ENCODE measurements at places on chromosomes 16 and 17.
A peak's percentile ranks its signal among the peaks of the same experiment; 100 is the strongest.

DNA sequence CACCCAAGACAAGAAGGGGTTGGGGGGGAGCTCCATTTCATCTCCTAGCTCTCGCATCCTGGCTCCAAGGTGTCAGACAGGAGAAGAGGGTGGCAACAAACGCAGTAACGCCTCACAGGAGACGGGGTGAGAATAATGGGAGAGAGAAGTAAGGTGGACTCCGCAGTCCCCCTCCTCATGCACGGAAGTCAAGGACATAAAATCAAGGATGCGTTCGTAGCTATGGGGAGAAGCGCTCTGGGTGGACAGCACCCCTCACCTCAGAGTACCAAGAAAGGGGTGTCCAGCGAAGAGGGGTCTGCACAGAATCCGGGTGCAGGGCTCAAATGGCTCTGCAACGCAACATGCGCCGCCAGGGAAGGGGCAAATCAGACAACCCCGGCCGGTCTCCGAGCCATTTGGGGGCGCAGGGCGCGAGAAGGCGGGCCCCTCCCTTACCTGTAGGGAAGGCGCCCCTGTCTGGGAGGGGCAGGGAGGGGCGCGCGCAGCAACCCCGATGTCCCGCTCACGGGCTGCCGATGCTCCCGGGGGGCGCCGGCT lies 555 bp downstream of the HDAC5 start:
- no peak for DNase-seq

DNA sequence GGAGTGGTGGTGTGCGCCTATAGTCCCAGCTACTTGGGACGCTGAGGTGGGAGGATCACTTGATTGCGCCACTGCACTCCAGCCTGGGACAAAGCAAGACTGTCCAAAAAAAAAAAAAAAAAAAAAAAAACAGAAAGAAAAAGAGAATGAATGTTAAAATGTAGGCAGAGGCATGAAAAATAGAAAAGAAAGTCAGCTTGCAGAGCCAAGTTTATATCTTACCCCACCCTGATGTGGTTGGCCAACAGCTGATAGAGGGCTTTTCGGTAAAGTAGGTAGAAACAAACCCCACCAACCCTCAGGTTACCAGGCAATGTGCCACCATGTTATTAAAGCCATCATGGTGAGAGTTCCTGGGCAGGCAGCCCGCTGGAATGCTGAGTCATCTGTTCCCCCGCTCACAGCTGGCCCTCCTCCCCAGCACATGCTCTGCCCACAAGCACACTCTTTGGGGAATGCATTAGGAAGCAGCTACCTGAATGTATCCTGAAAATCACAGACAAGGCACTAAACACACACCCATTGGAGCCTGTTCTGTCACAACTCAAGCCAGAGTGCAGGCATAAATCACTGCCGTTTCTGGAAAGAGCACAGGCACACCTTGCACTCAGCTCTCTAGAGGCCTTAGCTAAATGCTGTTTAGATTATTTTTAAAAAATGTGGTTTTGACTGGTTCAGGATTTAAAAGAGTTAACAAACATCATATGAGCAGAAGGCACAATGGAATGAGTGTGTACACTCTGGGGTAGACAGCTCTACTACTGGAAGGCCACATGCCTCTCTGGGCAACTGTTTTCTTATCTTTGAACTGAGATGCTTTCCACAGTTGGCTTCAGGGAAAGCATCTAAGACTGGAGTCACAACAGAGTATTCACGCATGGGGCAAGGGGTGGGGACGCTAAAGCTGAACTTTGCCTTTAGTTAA lies 128.5 kb downstream of the PARN start:
- peak; percentile 92 for DNase-seq

DNA sequence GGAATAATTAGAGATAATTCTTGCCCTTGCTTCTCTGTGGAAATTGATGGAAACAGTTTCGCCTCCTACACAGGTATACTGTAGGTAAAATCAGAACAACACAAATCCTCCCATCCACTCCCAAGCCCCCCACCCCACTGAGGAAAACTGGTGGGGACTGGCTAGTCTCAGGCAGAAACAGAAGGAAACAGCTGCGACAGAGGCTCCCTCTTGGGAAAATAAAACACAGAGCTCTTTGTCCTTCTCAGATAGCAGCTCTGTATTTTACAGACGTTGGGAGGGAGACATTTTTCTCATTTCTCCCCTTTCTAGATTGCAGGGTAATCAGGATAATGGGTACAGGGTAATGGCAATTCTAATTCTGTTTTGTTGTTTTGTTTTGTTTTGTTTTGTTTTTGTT lies 1.1 kb downstream of the SLFN13 start:
- no peak for DNase-seq

DNA sequence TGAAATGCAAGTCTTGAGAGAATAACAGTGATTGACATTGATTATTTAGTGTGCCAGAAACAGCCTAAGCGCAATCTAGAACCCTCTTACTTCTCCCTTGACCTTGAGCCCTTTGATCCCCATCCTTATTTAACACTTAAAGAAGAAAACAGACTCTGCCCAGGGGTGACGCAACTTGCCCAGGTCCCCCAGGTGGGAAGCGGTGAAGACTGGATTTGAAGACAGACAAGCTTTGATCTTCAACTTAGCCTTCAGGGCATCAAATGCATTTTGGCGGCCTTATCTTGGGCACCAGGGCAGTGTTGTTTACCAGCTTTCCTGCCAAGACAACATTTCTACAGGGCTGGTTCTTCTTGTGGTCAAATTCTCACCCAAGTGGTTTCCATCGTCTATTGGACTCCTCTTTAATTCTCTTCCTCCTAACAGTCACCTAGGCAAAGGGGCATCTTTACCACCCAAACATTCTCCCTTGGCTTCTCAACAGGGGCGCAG lies 8.9 kb upstream of the CIITA start:
- no peak for DNase-seq

DNA sequence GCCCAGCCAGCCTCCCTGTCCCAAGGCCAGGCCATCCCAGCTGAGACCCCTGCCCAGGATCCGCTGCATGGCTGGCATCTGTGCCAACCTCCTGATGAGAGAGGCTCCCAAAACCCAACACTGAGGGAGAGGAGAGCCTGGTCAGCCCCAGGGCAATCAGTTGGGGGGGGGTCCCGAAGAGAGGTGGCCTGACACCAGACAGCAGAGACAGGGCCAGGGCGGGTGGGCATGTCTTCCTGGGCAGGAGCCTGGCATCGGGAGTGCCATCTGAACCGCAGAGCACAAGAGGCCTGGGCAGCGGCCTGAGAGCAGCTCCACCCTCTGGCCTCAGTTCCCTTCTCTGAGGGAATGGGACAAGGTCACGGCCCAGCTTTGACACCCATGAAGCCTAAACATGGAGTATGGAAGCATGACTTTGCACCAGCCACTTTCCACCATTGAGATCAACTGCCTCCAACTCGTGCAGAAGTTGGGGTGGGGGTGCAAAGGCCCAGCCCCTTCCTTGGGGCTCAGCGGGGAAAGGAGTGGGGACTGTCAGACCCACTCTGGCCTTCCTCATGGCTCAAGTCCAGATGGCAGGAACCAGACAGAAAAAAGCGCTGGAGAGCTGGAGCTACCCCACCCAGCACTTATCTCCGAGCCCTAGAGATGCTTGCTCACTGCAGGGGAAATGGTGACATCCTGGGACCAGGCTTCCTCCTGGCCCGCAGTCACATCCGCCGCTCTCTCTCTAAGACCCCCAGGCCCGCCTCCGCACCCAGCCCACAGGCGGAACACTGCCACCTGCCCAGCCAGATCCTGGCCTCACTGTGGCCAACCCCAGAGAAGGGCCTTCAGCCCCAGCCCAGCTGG lies 9.7 kb downstream of the RHBDF2 start:
- DNase-seq = no peak

DNA sequence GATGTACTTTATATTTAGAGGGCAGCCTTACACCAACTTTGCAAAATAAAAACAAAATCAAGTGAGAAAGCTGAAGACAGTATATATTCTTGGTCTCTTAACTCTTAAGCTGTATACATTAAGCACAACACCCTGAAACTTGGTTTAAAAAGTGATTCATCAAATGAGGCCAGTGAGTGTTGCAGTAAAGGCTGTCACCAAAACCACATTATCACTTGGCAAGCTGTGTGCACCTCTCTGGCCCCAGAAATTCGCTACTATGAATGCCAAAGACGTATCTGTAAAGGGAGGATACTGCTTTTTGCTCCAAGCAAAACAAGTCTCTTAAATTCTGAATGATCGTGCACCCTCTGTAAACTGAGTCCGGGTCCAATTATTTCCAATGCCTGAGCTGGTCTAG lies 163.9 kb downstream of the ZFHX3 start:
- DNase-seq = no peak

DNA sequence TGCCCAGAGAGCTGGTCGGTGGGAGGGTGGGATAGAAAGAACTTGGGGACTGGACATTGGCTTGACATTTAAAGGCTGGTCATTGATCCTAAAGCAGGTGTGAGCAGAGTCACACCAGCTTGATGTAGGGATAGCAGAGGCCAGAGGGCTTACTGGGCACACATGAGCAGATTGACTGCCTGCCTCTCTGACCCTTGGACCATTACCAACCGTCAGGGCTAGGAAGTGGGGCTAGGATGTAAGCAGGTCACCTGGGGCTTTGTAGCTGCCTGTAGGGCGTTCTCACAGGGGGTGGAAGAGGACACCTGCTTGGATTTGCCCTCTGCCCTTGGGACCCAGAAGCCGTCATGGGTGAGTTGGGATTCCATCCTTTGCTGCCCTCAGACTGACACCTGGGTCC lies 11.1 kb upstream of the SMPD3 start:
- no peak for DNase-seq

DNA sequence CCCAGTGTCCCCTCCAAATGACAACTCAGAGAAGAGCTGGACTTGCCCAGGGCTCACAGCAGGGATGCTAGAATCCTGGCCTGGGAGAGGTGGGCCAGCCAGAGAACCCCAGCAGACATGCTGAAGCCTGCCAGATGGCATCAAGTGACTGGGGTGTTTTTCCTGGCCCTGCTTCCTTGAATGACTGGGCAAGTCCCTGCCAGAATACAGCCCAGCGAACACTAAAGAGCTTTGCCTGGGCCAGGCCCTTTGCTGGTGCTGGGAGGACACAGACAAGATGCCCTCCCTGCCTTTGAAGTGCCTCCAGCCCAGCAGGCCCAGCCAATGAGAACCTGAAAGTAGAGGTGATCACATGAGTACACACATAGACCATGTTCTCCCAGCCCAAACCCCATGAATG lies 11.5 kb downstream of the ZNF319 start:
- no peak for DNase-seq

- DNase-seq = no peak
These were observed 12.0 kb upstream of the HAPSTR1 start for GRCh38 chr16:9079430-9079812.

- DNase-seq = peak; percentile 82
These were observed 13.6 kb upstream of the EEF2K start for GRCh38 chr16:22192261-22193062.

DNA sequence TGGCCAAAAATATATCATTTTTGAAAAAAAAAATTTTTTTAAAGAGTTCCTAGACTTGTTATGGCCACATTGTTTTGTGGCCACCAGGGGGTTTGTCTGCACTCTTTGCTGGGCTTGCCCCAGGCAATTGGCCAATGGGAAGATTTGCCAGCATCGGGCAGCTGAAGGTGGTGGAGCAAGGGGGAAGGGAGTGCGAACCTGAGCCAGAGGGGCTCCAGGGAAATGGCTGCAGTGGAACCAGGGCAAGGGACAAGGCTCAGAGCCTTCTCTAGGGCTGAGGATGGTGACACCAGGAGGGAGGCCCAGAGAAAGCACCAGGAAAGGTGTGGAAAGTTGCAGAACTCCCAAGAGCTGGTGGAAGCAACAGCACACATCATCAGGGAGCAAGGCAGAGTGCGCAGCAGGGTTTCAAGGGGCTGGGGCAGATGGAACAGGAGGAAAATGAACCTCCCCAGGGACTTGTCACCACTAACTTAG lies 15.5 kb upstream of the CMIP start:
- peak; percentile 70 for DNase-seq

DNA sequence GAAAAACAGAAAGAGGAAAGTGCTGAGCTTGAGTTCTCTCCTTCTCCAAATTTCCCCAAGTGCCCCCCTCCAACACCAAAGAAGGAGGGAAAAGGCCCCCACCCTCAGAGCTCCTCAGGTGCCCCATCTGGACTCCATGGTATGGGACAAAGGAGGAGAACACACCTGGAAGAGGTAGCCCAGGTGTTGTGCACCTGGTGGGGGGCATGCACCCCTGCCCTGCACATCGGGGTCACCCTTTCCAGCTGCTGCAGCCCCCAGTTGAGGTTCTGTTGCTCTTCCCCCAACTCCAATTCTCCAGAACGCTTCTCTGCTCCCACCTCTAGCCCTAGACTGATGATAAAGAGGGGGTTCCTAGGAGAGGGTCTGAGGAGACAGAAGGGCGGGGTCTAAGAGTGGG lies 3.0 kb upstream of the COL1A1 start:
- DNase-seq = no peak

GRCh38 chr17:45171338-45172231 lies 9.9 kb downstream of the HEXIM2 start:
- peak; percentile 47 for DNase-seq

DNA sequence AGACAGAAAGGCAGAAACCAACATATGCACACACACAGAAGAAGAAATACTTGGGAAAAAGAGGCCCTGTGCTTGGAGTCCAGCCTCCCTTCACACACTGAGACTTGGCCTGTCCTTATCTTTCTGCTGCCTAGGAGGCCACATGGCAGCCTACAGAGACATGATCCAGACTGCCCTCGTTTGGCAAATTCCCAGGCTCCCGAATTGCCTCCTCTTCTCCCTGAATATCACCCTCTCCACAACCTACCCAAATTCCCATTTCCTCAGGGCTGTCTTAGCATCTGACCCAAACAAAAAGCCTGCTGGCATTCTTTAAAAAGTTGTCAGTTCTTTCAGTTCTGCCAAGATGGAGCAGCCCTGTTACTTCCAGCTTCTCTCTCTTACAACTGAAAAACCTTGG lies 59.8 kb downstream of the DNAH17 start:
- no peak for DNase-seq

DNA sequence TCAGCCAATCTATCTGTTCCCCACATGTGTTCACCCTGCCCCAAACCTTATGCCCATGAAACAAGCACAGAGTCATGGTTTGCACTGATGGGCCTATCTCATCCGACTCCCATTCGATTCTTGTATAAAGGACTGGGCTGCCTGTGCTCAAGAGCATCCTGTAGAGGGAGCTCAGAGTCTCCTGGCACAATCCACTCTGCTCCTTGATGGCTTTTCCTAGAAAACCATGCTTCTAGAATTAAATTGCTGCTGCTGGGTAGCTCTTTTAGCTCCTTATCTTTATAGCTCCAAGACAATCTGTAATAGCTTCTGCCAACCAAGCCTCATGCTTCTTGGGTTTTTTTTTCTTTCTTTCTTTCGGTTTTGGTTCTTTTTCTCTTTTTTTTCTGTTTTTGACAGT lies 9.7 kb downstream of the ZNF19 start:
- DNase-seq = peak; percentile 32

- peak; percentile 74 for DNase-seq
These were observed 62.3 kb downstream of the VPS53 start for GRCh38 chr17:652314-652713.

GRCh38 chr17:29837531-29837930 lies 92.5 kb downstream of the SSH2 start:
- DNase-seq = no peak

DNA sequence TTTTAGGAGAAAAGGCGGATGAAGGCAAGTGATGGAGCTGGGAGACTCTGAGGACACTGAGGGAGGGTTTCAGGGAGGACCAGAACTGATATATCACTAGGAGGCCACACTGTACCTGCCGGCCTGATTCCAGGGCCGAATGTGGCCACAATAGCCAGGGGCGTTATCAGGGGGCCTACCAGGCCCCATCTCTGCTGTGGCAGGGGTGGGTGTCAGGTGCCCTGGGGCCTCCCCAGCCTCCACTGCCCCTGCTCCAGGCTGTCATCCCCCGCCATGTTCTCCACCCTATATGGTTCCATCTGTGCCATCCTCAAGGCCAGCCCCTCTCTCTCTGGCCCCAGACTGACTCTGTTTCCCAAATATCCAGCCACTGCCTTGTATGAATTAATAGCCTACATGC lies 246.5 kb downstream of the GSG1L start:
- DNase-seq = no peak

GRCh38 chr16:11413907-11414595 lies 68.8 kb downstream of the RMI2 start:
- DNase-seq = no peak
